RCC 7860 (cell line): ENCODE measurements at places on chromosomes 6 and 20.
A peak's percentile ranks its signal among the peaks of the same experiment; 100 is the strongest.

- no peak for DNase-seq
These were observed 15.8 kb upstream of the FBXO9 start for GRCh38 chr6:53049415-53049814.

DNA sequence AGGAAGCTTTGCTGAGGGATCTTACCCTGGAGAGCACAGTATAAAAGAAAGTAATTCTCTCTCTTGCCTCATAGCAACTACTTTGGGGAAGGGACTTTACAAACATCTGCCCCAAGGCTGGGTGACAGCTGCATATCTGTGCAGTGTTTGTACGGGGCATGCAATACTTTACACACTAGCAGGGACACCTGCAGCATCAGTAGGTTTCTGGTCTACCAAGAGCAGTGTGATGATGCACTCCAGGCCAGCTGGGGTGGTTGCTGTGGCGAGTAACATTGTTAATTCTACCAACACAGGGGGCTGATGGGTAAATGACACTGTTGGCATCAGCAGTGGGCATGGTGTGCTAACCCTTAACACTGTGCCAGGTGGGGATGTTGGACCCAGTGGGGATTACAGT, 48.0 kb downstream of the ADTRP start:
- DNase-seq = no peak

GRCh38 chr20:1334761-1335160, 5.8 kb upstream of the SDCBP2 start:
- DNase-seq = no peak

DNA sequence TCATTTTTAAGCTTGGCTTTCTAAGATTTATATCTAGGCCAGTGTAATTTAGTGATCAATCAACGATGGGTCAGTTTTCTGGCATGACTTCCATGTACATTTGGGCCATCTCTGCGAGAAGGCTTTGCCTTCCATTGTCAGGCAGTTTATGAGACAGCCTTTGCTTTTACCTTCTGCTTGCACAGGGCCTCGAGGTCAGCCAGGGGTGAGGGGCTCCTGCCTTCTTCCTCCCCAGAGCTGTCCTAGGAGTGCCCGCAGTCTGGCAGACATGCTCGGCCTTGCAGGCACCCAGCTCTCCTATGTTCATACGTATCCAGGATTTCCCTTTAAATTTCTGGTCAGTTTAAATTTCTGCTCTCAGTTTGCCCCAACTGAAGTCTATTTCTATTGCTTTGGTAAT, 367.2 kb downstream of the SMOC2 start:
- no peak for DNase-seq

- DNase-seq = no peak
These were observed 191.7 kb upstream of the HSF2 start for GRCh38 chr6:122207794-122208193.

DNA sequence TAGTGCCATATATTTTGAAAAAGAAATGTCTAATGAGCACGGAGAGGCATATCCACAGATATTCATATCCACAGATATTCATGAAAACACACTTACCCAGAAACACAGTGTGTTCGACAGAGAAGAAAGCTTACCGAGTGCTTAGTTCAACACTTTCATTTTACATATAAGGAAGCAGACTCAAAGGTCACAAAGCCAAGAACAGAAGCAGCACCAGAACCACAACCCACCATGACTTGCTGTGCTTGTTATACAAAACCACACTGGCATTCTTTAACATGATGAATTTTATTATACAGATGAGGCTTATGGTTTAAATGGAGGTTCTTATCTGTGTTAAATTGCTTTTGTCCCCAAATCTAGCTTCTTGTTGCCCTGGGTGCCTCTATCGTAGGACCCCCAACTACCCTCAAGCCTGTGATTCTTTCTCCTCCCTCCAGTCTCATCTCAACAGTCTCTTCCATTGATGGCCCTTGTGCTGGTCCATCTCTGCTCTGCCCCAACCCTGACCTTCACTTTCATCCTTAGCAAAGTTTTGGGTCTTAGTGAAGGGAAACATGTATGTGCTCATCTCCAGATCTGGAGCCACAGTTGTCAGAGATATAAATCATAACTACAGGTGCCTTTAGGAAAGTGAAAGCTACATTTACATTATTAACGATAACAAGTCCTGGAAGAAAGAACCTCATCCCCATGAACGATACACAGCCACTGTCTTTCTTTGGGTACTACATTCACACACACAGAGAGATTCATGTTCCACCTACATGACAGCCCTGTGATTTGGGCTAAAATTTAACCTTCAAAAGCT, 40.0 kb downstream of the SF3B5 start:
- no peak for DNase-seq

GRCh38 chr6:8278562-8278961, 156.8 kb downstream of the SLC35B3 start:
- no peak for DNase-seq

- no peak for DNase-seq
These were observed 69.9 kb upstream of the SOX4 start for GRCh38 chr6:21523652-21524051.

- no peak for DNase-seq
These were observed 46.9 kb upstream of the TRIM26 start for GRCh38 chr6:30260036-30260504.

GRCh38 chr6:19788686-19789085, 48.5 kb upstream of the ID4 start:
- no peak for DNase-seq

- DNase-seq = no peak
These were observed 81.9 kb upstream of the QKI start for GRCh38 chr6:163332575-163332974.

GRCh38 chr6:42374018-42374669, 77.6 kb downstream of the TRERF1 start:
- no peak for DNase-seq

- DNase-seq = peak; percentile 50
These were observed 16.3 kb downstream of the LRRC1 start for GRCh38 chr6:53811082-53811481.
